Esophagus squamous epithelium (tissue), 5 donors: ENCODE measurements at places on chromosomes 1 and 21. TPM values are rescaled to one million over a fixed set of nuclear protein-coding genes. Genes with fewer than 3 reads are reported as not detected.

Gene C1orf146
- total RNA-seq, result not detected

Gene CFAP74
- total RNA-seq, result not detected

Gene CSRP1
- total RNA-seq, result 455 TPM

Gene TRABD2B
- 0.53 TPM for total RNA-seq

Gene HAPLN2
- not detected for total RNA-seq

Gene CACNA1S
- total RNA-seq, result not detected

Gene S100A7A
- total RNA-seq, result not detected

Gene FCRL1
- total RNA-seq, result not detected

Gene LRRC39
- 0.57 TPM for total RNA-seq

Gene ITLN2
- total RNA-seq, result not detected

Gene ATP1A2
- total RNA-seq, result 2.2 TPM

Gene DNASE2B
- total RNA-seq, result not detected

Gene CFAP141
- not detected for total RNA-seq

Gene PIGR
- total RNA-seq, result not detected

Gene UFC1
- 68.3 TPM for total RNA-seq

Gene MROH9
- not detected for total RNA-seq

Gene SERPINC1
- total RNA-seq, result not detected

Gene CTH
- total RNA-seq, result 3.2 TPM

Gene FAM151A
- total RNA-seq, result 0.35 TPM

Gene TMEM240
- total RNA-seq, result 2.7 TPM

Gene ANGEL2
- 34.5 TPM for total RNA-seq

Gene LRRC3
- total RNA-seq, result 2.9 TPM

Gene SYCP1
- total RNA-seq, result not detected

Gene TMOD4
- not detected for total RNA-seq

Gene FCGR1A
- total RNA-seq, result 3.7 TPM

Gene VPS45
- 27.5 TPM for total RNA-seq

Gene AKT3
- total RNA-seq, result 2.0 TPM

Gene AMY1C
- total RNA-seq, result not detected

Gene GBP7
- total RNA-seq, result not detected

Gene SH2D2A
- 2.0 TPM for total RNA-seq

Gene LIPI
- not detected for total RNA-seq

Gene TFF1
- not detected for total RNA-seq

Gene DIP2A
- 40.3 TPM for total RNA-seq

Gene LDLRAD1
- 1.4 TPM for total RNA-seq

Gene GJA9
- total RNA-seq, result 0.50 TPM

Gene COL9A2
- total RNA-seq, result 0.26 TPM

Gene GALE
- total RNA-seq, result 62.3 TPM

Gene SPATA45
- total RNA-seq, result not detected

Gene SERBP1
- 366 TPM for total RNA-seq

Gene TMPRSS15
- total RNA-seq, result not detected

Gene KCNK2
- total RNA-seq, result 0.95 TPM

Gene NPR1
- 1.9 TPM for total RNA-seq
